ENCODE measurements at places on chromosomes 7 and 10.

DNA sequence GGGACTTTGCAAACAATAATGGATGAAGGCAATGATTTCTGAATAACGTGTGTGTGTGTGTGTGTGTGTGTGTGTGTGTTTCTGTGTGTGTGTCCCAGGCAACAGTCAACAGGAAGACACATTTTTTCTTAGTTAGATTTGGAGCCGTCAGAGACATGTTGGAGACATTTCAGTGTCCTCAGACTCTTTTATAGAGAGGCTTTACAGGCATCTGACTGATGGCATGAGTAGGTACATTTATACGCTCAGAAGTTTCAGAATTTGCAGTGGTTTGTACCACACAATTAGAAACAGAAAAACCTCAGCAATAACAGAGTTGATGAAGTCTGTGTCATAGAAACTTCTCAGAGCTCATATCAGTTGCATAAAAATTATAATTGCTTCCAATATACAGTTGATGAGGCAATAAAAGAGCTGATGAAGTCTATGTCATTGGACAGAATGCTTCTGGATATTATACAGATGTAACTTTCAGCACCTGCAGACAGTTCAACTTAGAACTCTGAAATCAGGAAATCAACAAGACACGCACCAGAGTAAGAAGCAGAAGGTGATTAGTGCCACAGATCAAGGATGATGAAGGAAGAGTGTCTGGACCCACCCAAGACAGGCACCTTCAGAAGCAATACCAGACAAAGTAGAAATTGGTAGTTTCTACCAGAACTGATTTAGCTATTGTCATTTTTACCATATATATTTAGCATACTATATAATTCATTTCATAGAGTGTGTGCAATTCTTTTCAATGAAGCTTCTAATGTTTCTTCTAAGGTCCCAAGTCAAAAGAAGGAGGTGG, 104.5 kb upstream of the LYZL1 start:
- DNase-seq, result no peak

- DNase-seq, result peak; percentile 56
These were observed 42.0 kb downstream of the LYZL2 start for GRCh38 chr10:30587522-30588031.

- DNase-seq, result no peak
These were observed at the start of gene TCERG1L for GRCh38 chr10:131311661-131312477. Gene TCERG1L, minus strand, starts transcription at chr10:131311721. Its CDS starts 86 bp downstream, at chr10:131311635.

DNA sequence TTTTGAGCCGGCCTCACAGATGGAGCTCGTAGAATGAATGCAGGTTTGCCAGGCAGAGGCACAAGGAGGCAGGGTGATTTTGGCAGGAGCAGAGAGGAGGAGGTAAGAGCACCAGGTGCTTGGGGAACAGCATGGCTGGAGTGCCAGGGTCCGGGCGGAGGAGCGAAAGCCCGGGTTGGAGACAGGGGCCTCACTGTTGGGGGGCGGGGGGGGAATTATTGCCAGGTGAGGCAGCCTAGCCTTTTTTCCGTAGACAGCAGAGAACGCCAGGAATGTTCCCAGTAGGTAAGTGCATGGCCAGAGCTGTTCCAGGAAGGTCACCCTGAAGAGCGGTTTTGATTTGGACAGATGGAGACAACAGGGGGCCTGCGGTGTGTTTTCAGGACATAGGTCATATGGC, 9.5 kb downstream of the SRRM3 start:
- no peak for DNase-seq

- peak; percentile 14 for DNase-seq
These were observed 59.8 kb upstream of the GDF10 start for GRCh38 chr10:47240173-47240572.

- no peak for DNase-seq
These were observed 155.3 kb downstream of the EXOC4 start for GRCh38 chr7:133408212-133408611.

- no peak for DNase-seq
These were observed 141.4 kb upstream of the PRKCQ start for GRCh38 chr10:6721480-6721879.

GRCh38 chr10:78203915-78204818, 170.5 kb downstream of the RPS24 start:
- no peak for DNase-seq

GRCh38 chr10:71638064-71638821, 81.3 kb downstream of the C10orf105 start:
- DNase-seq, result peak; percentile 95

DNA sequence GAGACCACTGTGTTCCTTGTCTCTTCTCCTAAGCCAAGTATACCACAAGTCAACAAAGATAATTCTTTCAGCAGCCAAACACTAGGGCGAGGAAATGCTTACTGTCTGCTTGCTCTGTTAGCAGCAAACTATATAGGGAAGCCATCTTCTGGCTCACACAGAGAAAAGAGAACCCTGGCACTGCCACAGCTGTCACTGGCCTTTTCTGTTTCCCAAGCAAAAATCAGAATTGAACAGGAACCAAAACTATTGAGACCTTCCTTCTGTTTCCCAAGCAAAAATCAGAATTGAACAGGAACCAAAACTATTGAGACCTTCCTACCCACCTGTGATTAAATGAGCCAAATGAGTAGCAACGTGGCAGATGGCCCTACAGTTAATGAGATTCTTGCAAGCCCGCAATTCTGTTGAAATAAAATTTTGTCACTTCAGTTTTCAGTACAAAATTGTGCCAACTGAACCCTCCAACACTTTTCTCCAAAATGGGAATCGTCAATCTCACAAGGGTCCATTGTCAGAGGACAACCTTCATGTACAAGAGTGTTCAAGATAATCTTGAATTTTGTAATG, 54.5 kb downstream of the LRRTM3 start:
- DNase-seq, result no peak

DNA sequence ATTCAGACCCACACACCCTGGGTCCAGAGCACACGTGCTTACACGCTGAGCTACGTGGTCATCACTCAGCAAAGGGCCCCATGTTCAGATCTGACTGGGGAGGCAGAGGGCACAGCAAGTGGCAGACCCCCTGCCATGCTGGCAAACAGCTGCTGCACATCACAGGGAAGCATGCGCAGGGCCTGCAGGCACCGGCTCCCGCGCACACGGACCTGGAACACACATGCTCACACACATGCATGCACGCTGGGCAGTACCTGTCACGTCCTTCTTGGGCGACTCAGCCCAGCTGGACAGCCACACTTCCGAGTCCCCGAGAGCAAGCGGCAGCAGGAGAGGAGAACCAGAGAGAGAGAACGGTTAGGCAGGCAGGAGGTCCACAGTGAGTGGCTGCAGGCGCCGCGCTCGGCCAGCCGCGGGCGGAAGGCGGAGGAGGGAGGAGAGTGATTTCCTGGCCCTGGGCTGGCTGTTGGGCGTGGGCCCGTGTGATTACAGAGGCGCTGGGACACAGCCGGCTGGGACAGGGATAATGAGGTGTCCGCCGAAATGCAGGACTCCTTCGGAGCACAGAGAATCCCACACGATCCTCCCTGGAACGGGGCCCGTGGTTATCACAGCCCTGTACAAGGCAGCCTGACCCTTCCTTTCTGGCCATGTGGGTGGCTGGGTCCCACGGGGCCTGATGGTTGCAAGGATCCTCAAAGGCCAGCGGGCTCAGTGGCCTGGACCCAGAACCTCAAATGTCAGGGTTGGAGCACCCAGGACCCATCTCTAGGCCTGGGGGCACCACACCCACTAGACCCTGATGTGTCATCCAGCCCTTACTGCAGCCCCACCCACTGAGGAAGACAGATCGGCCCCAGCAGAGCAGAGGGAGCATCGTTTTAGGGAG, 175.1 kb downstream of the NEURL1 start:
- DNase-seq, result peak; percentile 51

DNA sequence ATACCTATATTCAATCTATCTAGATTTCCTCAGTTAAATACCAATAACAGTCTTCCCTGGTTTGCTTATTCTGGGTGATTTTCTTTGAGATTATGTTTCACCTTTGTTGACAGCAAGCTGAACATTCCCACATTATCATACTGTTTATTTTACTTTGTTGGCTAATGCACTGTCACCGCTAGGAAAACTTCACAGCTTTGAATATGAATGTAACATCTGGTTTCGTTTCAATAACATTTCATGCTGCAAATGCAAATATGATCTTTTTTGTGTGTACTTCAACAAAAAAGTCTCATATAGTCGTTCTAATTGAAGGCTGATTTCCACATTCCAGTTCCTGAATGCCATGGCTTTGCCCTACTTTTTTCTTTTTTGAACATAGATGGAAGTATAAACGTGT, 946.3 kb upstream of the GHITM start:
- no peak for DNase-seq

DNA sequence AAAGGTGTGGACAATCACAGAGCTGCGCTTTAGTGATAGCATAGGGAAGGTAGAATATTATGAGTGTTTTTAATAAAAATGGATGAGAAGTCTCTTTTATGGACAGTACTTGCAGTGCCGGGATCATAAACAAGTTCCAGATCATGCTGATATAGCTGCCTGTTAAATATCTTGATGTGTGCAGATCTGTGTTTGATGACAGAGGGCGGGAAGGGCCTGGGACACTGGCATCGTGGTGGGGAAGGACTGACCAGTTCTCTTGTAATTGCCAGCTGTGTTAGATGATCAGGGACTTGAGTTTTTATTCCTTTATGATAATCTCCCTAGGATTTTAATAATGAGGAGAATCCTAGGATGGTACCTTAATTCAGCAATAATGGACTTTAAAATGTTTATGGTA, 14.6 kb downstream of the SND1 start:
- DNase-seq, result no peak

DNA sequence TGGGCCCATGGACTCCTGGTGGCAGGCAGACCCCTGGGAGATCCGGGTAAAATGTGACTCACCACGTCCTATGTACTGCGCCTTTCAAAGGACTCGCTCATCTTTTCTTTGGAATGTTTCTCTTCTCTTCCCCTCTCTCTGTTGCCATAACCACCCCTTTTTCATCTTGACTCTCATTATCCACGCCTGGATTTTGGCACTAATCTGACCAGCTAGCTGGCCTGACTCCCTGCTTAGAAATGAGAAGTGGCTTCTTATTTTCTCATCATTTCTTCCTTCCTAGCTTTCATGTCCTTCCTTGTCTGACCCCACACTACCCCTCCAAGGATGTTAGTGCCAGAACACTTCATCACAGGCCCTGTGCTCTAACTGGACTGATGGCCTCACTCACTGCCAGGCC, 98.0 kb upstream of the FAM171A1 start:
- no peak for DNase-seq

DNA sequence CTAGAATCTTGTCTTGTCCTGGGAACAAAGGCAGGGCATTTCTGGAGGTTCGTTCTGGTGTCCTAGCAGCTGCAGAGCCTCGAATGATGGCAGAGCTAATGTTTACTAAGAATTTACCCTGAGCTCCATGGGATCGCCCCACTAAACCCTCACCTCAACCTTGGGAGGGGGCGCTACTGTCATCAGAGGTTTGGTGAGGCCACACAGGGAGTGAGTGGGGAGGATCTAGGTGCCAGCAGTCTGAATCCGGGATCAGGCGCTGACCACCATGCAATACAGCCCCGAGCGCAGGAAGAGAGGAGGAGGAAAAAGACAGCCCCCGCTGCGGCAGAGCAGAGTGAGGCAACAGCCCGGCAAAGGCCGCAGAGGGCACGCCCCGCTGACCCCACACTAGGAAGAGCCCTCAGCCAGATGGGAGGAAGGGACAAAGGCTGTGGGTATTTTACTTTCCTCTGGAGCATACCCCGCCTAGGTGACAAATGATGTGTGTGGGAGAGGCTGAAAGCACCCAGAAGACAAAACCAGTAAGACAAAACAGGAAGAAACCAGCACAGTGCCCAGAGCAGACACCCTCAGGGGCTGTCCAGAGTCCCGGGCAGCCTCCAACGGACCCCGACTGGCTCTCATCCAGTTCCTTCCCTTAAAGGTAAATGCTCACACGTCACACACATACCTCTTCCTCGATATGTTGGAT, 103.5 kb downstream of the FAM53B start:
- no peak for DNase-seq

GRCh38 chr7:142868986-142869415, 14.1 kb downstream of the EPHB6 start:
- no peak for DNase-seq

DNA sequence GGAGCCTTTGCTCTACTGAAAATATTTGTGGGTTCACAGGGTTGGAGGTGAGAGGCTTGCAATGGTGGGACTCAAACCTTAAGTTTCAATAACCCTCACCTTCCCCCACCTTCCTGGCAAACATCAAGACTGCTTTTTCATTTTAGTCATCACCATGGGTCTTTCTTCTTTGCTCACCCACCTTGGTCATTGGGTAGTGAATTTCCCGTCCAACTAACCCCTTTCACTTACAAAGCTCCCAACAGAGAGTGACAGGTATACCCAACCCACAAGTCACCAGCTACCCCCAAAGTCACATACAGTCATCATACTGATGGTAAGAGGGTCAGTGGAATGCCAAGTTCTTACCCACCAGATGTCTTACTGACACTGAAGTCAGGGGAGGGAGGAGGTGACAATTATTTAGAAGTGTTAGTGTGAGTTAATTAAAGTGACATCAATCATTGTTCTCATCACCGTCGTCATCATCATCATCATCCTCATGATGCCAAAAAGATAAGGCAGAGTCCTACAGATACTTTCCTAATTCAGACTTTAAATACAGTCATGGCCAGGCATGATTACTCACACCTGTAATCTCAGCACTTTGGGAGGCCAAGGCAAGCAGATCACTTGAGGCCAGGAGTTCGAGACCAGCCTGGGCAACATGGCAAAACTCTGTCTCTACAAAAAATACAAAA, 49.0 kb downstream of the PIK3AP1 start:
- no peak for DNase-seq

- DNase-seq, result no peak
These were observed 42.0 kb downstream of the COL1A2 start for GRCh38 chr7:94436700-94437099.

- DNase-seq, result no peak
These were observed 556.3 kb downstream of the GRM8 start for GRCh38 chr7:126696256-126697038.

GRCh38 chr7:157879391-157879790, 542.6 kb downstream of the DNAJB6 start:
- DNase-seq, result no peak

DNA sequence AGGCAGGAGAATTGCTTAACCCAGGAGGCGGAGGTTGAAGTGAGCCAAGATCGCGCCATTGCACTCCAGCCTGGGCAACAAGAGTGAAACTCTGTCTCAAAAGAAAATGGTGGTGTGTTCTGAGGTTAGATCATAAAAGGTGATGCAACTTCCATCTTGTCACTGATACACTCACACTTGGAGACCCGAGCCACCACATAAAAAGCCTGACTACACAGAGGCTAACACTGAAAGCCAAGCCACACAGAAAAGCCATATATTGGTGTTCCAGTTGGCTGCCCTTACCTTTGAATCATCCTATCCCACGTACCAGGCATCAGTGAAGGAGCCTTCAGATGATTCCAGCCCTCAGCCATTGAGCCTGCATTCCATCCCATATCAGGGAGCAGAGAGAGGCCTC, 4.0 kb downstream of the MORN4 start:
- DNase-seq, result no peak

All from left lobe of liver (tissue), 2 donors.